Stimulated activated CD4-positive, alpha-beta T cell treated with anti-CD3 and anti-CD28 coated beads, Interleukin-1b, Interleukin-23, amount 100 ng/mL, for 4 hours (primary cell): ENCODE measurements at places on chromosomes 7 and 10.

DNA sequence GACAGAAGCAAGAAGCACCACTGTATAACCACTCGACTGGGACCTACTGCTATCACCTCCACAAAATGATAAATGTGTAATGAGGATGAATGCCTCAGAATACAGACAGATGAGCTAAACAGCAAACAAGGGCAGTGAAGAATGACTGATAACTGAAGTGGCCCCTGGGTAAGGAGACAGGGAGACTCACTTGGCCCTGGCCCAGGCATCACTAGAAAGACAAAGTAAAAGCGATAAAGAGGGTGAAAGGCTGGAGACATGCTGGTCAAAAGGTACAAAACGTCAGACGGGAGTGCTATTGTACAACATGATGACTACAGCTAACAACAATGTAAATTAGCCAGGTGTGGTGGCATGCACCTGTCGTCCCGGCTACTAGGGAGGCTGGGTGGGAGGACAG is 27.8 kb upstream of the APBB1IP start:
- no peak for DNase-seq

DNA sequence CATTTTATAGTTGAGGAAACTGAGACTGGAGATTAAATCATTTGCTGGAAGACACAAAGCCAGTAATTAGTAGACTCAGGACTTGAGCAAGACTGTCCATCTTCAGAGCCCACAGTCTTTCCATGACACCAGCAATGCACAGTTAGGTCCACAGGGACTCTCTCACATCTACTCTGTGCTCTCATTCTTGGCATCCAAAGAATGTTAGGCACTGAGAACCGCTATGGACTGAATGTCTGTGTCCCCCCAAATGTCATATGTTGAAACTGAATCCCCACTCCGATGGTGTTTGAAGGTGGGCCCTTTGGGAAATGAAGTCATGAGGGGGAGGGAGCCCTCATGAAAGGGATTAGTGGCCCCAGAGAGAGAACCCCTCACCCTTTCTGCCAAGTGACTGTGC is 100.6 kb downstream of the LANCL2 start:
- no peak for DNase-seq

- no peak for DNase-seq
These were observed 171.6 kb upstream of the SORCS1 start for GRCh38 chr10:107336061-107336460.

DNA sequence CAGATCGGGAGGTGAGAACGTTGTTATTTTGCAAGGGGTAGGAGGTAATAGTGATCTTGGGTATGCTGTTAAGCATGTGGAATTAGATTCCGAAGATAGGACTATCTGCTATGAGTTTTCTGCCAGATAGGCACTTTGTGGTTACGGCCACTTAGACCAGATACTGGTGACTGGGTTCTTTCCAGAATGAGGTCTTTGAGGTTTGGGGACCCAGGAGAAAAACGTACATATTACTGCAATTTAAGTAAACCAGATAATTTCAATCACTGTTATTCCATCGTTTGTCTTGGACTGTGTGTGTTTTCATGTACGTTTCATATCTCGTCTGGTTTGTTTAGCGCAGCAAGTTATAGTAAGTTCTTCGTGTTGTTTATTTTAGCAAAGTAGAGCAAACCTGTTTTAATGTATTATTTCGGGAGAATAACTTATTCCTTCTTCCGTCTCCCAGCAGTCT is 312 bp downstream of the ARL4A start:
- DNase-seq: no peak

DNA sequence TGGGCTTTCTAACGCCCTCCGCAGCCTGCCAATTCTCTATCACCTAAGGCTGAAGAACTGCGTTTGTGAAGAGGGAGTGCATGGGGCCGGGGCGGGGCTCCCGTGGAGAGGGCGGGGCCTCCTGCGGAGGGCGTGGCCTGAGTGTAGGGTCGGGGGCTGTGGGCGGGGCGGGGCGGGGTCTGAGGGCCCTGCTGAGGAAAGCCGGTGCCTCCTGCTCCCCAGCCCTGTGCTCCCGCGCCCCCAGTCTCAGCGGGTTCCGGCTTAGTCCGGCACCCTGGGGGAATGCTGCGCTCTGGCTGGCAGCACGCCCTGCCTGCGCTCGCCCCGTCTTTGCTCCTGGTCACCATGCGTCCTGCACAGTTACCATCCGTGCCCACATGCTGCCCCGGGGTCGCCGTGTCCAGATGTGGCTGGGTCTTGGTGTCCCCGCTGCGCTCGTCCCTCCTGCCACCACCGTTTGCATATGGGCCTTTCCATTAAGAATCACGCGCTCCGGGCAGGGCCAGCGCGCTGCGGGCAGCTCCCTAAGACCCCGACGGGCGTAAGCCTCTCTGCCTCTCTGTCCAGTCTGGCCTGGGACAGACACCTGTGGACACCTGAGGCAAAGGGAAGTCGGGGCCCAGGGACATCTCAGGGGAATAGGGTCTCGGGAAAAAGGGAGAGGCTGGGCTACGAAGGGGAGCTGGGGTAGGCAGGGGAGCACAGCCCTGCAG is 144.0 kb upstream of the RET start:
- DNase-seq: peak; percentile 60

- no peak for DNase-seq
These were observed 177.2 kb downstream of the TAX1BP1 start for GRCh38 chr7:27917119-27917518.

DNA sequence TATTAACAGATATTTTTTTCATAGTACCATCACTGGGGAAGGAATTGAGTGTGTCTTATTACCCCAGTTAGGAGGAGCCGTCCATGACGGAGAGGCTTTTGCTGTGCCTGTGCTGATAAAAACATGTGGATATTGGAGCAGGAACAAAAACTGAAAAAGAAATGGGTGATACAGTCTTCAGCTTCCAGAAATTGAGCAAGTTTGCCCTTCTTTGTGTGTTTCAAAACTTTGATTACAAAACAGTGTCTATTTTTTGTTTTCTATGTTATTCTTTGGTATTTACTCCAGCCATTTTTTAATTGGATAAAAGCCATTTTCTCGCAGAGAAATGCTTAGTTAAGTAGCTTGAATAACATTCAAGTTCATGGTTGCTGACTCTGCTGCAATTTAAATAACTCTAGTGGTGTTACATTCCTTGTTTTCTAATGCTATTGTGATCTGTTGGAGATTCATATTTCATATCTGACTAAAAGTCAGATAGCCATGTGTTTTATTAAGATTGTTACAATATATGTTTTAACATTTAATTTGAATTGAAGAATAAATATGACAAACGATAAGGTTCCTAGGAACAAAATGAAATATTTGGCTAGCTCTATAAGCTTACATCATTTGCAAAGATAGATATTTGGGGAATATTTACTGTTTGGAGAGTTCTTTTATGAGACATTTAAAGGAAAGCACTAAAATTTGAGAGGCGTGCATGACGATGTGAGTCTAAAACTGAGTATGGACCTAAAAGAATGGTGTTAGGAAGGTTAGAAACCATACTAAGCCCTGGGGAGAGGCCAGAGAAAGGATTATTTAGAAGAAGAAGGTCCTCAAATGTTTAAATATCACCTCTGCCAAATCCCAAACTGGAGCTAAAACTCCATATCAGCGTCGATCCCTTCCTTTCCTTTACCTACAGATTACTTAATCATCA is 747.3 kb upstream of the CELF2 start:
- no peak for DNase-seq

DNA sequence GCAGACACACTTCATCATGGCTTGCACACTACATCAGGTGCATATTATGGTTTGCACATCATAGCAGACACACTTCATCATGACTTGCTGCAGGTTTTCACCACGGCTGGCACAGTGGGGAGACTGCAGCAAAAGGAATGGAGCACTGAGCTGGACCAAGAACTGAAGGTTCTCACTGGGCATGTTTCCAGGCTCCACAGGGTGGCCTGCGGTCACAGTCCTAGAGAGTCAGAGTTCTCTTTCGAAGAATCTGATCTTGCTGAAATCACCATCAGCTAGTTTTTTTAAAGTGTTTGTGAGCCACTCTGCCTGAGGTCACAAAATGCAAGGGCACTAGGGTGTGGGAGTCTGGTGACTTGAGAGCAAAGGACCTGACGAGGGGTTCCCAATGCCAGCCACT is 140.4 kb upstream of the NPY start:
- no peak for DNase-seq

- no peak for DNase-seq
These were observed 32.0 kb downstream of the SEMA3A start for GRCh38 chr7:84162584-84162983.

GRCh38 chr10:63562391-63562790 is 41.2 kb downstream of the REEP3 start:
- no peak for DNase-seq

DNA sequence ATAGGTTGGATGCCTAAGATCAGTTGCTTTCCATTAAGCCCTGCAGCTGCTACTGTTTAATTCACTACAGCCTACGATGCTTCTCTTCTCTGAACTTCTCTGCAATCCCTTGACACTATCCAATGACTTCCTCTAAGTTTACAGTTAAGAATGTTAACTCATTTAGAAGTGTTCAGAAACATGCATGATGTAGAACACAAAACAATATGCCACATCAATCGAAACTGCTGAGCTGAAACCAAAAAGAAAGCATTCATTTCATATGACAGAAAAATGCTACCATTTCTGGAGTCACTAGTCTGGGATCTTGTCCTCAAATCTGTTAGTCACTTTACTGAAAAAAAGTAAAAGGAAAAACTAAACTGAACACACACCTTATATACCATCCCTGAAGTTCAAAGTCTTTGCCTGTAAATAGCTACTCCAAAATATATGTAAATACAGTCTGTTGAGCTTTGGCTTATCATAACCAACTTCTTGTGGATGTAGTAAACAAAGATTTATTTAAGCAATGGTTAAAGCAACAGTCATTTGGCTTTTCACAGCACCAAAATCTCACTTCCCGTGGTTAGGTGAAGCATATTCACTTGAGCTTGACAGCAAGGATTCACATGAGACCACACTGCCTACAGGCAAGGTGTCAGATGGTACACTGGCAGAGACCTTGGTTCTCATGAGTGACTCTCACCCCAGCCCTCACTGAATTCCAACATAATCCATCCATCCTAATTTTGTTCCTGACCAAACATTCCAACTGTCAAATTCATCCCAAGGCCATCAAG is 187.0 kb downstream of the PPP1R17 start:
- DNase-seq: no peak
